ENCODE measurements at places on chromosomes 12 and 14.
A peak's percentile ranks its signal among the peaks of the same experiment; 100 is the strongest.

- no peak for DNase-seq
These were observed 42.6 kb upstream of the BCL11B start for GRCh38 chr14:99314623-99315022.

DNA sequence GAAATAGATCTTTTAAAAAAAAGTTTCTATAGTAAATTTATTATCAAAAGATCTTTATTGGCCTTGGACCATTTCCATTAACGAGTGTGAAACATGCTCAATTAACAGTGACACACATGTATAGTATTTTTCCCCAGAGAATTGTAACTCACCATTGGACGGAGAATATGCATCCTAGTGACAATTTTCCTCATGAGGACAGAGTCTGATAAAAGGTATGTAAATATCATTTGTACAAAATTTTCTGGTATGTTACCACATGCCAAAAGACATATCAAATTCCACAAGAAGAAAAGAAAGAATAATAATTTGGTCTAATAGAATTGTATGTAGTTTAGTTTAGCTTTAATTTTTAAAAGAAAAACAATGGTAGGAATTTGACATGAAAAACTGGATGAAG is 1096.0 kb upstream of the FLRT2 start:
- peak; percentile 58 for DNase-seq

DNA sequence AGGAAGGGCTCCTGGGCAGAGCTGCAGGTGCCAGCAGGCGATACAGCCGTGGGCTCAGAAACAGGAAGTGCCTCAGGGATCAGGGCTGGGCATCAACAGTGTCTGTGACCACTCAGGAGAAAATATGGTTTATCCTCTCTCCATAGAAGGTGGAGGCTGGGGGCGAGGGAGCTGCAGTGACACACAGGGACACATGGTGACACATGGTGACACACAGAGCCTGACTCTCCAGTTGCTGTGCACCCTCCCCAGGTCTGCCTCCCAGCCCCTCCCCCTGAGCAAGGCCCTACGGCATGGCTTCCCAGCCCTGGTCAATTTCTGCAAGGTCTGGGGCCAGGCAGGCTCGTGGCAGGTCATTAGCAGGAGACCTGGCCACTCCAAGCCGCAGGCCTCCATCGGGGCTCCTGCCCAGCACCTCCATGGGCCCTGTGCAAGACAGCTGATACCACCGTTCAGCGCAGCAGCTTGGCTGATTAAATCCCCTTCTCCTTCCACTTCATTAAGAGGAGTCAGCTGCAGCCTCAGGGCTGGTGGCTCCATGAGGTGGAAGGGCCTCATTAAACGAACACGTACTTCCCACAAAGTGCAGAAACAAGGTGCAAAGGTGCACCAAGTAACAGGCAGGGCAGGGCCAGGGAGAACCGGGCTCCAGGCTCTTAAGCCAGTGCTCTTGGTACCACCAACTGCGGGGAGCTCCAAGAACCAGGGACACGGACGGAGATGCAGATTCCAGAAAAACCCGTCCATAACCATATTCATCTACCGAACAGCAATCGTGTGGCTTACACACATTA is 60.7 kb downstream of the CCNK start:
- no peak for DNase-seq

- DNase-seq: no peak
These were observed 315.3 kb upstream of the PRICKLE1 start for GRCh38 chr12:42904683-42905418.

GRCh38 chr12:82458101-82458500 is 99.8 kb downstream of the METTL25 start:
- DNase-seq: no peak

DNA sequence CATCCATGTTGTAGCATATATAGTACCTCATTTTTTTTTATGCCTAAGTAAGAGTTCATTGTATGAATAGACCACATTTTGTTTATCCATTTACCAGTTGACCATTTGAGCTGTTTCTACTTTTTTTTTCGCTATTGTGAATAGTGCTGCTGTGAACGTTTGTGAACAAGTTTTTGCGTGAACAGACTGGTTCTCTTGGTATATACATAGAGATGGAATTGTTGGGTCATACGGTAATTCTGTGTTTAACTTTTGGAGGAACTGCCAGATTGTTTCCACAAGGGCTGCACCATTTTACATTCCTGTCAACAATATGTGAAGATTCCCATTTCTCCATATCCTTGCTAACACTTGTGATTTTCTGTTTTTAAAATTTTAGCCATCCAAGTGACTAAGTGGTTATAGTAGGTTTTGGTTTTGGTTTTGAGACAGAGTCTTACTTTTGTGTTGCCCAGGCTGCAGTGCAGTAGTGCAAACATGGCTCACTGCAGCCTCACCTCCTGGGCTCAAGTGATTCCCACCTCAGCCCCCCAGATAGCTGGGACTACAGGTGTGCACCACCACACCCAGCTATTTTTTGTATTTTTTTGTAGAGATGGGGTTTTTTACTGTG is 68.3 kb upstream of the AMN start:
- no peak for DNase-seq
